ENCODE measurements at places on chromosomes 16 and 17. TPM values are rescaled to one million over a fixed set of nuclear protein-coding genes. Genes with fewer than 3 reads are reported as not detected.

BEAN1 gene
- total RNA-seq = 0.48 TPM

CYTH1 gene
- total RNA-seq = 41.0 TPM

MAP2K3 gene
- total RNA-seq = 98.1 TPM

HELZ gene
- total RNA-seq = 35.1 TPM

GGT6 gene
- total RNA-seq = 3.7 TPM

MT1G gene
- not detected for total RNA-seq

PYY gene
- total RNA-seq = not detected

SLFN14 gene
- total RNA-seq = not detected

ADAD2 gene
- total RNA-seq = not detected

ARHGAP44 gene
- not detected for total RNA-seq

TP53TG3F gene
- total RNA-seq = not detected

GPR139 gene
- total RNA-seq = not detected

MYH13 gene
- total RNA-seq = not detected

KCNJ18 gene
- not detected for total RNA-seq

CUEDC1 gene
- 60.7 TPM for total RNA-seq

HYDIN gene
- total RNA-seq = 31.0 TPM

PLD6 gene
- 4.1 TPM for total RNA-seq

LRRC59 gene
- 102 TPM for total RNA-seq

SCGB1C2 gene
- not detected for total RNA-seq

TRAF7 gene
- total RNA-seq = 199 TPM

UBTF gene
- total RNA-seq = 61.7 TPM

TPPP3 gene
- total RNA-seq = 3.1 TPM

CA5A gene
- total RNA-seq = 0.26 TPM

RHBDF2 gene
- 39.6 TPM for total RNA-seq

SMIM5 gene
- 0.31 TPM for total RNA-seq

STH gene
- total RNA-seq = not detected

DNAI2 gene
- total RNA-seq = not detected

COX4I1 gene
- total RNA-seq = 545 TPM

GLP2R gene
- 3.9 TPM for total RNA-seq

SHISA6 gene
- not detected for total RNA-seq

MAPK7 gene
- total RNA-seq = 23.3 TPM

UBALD2 gene
- total RNA-seq = 134 TPM

C17orf50 gene
- not detected for total RNA-seq

TERF2IP gene
- 16.9 TPM for total RNA-seq

SPATA22 gene
- not detected for total RNA-seq

TBC1D3 gene
- total RNA-seq = not detected

MT1M gene
- not detected for total RNA-seq

STAT5A gene
- 12.1 TPM for total RNA-seq

IL32 gene
- 1.5 TPM for total RNA-seq

Data from PC-9 (cell line).